ENCODE measurements at places on chromosomes 2 and 18.

DNA sequence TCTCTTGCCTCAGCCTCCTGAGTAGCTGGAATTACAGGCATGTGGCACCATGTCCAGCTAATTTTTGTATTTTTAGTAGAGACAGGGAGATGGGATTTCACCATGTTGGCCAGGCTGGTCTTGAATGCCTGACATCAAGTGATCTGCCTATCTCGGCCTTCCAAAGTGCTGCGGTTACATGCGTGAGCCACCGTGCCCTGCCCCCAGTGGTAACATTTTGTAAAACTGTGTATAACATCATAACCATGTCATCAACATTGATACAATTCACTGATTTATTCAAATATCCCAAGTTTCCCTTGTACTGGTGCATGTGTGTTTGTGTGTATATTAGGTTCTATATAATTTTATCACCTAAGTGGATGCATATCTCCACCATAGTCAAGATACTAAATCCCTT lies 70.0 kb downstream of the PDCL3 start:
- DNase-seq: no peak

DNA sequence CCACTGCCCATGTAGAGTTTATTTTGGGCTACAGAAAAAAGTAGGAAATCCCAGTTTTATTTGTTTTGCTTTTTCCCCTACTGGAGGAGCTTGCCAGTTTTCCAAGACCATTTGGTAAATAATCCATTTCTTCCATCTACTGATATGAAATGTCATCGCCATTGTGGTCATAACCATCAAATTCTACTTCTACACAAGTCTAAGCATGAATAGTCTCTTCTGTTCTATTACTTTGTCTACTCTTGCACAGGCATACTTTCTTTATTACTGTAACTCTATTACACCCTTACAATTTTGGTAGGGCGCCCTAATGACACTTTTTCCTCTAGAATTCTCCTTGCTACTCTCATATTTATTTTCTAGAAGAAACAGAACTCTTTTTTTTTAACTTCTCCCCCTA lies 120.7 kb downstream of the ATAD2B start:
- DNase-seq: no peak

DNA sequence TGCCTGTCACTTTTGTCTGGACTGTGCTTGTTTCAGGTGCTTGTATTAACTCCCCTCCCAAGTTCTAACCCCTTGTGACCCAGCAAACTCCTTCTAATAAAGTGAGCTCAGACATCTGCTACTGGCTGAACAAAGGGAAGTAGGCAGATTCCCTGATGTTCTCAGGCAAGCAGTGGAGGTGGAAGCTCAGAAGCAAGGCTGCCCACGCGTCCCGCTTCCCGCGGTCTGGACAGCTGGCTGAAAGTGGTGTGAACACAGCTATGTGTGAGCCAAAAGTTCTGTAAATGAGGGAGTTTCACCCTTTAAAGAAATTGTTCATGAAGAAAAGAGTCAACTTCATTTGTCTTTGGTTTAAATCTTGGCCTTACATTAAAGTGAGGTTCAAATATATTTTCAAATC lies 40.0 kb downstream of the NAPG start:
- no peak for DNase-seq

- no peak for DNase-seq
These were observed 295.7 kb downstream of the XIRP2 start for GRCh38 chr2:167183931-167184330.

GRCh38 chr2:112474844-112475486 lies 7.0 kb upstream of the TTL start:
- no peak for DNase-seq

DNA sequence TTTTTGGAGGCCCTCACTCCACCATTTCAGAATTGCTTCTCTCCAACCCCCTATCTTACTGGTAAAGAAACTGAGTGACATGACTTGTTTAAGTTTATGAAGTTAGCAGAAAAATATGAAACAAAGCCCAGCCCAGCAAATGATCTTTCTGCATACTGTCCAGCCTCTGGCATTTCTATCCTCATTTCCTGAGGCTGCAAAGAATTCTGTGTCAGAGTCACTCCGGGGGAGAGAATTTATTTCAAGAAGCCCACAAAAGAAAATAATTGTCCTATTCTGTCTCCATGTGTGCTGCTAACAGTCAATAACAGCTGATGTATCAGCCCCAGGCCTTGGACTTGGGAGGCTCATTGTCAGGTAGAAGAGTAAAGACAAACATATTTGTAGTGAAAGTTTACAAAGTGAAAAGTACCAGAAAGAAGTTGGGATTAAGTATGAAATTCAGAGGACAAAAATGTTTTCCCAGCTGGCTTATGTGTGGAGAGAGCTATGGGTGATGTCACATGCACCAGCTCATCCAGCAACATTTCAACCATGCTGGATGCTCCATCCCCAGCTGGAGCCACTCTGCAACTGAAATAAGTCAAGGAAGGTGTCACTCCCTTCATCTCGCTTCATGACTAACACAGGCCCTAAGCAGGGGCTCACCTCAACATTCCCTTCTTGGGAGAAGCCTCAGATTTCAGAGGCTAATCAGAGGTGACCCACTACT lies 42.3 kb downstream of the TRABD2A start:
- no peak for DNase-seq

GRCh38 chr2:188970211-188970610 lies 4.0 kb upstream of the COL3A1 start:
- no peak for DNase-seq

DNA sequence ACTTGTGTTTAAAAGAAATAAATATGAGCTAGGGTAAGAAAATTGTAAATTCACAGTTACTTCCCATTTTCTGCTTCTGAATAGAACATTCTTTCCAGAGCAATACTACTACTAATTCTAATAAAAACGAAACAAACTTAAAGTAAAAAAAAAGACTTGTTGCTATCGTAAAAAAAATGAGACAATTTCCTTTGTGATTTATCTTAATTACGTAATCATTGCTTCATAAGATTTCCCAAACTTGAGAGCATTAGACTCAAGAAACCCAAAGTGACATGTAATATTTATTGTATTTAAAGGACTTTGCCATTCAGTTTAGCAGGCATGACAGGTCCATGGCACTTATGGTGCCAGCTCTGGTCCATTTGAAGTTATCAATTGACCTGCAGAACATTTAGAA lies 153.8 kb downstream of the AQP4 start:
- DNase-seq: no peak

DNA sequence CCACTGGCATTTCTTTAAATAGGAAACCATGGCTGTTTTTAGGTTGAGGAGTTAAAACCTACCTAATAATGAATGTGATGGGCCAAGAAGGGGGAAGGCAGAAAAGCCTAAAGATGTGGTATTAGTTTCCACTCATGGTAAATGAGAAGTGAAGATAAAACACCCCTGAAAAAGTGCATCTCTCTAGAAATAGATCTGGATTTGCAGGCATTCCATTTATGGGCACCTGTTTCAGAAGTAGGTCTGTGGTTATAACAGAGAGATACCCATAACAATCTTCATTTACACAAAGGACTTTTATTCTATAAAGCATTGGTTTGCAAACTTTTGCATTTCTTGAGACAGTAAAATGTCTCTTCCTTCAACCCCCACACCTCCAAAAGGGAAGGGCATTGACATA lies 62.1 kb downstream of the PRKCE start:
- DNase-seq: no peak

GRCh38 chr2:100921685-100922161 lies 80.4 kb upstream of the RPL31 start:
- DNase-seq: no peak

- no peak for DNase-seq
These were observed 114.5 kb downstream of the ZNF236 start for GRCh38 chr18:76936877-76937276.

DNA sequence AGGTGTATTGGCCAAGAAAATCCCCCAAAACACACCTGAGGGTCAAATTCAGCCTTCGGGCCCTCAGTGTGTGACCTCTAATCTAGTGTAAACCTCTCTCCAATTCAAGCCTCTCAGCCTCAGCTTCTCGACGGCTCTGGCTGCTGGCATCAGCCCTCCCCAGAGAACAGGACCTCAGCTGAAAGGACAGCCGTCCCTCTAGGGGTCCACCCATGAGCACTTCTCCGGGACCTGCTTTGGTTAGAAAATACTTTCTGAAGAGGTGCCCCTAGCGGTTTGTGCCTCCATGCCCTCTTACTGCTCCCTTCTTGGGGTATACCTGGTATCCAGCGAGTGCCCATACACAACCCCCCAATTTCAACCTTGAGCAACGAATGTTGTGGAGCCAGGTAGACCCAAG lies 48.8 kb downstream of the INHBB start:
- no peak for DNase-seq

DNA sequence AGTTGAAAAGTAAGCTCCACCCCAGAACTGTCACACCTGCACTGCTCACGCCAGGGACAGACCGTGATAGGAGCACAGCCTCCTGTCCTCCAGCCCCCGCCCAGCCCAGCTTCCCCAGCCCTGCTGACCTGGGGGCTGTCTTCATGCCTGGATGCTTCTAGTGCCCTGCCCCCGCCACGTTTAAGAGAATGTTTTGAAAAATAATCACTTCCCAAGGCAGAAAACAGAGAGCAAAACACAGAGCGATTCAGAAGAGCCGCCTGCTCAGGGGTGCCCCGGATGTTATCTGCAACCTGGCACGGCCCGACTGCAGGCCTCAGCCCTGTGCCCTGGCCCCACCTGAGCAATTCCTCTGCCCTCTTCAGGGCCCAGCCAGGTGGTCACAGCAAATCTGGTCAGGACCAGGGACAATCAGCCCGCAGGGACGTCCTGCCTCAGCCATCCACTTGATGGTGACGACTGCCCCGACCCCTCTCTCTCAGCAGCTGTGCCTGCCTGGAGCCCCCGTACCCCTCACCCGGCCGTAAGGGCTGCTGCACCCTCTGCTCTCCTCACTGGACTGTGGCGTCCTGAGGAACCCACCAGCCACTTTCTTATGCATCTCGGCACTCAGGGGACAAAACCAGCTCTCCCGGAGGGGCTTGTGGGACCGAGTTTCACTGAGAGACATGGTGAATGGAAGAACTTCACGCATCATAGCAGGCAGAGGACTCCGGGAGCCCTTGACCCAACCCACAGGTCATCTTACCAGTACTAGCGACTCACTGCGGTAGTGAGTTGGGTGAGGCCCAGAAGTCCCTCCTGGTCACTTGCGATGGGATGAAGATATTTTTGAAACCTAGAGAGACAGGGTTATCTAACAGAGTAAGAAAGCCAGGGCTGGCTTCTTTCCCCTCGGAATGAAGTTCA lies 30.2 kb downstream of the ADI1 start:
- DNase-seq: peak; percentile 31

DNA sequence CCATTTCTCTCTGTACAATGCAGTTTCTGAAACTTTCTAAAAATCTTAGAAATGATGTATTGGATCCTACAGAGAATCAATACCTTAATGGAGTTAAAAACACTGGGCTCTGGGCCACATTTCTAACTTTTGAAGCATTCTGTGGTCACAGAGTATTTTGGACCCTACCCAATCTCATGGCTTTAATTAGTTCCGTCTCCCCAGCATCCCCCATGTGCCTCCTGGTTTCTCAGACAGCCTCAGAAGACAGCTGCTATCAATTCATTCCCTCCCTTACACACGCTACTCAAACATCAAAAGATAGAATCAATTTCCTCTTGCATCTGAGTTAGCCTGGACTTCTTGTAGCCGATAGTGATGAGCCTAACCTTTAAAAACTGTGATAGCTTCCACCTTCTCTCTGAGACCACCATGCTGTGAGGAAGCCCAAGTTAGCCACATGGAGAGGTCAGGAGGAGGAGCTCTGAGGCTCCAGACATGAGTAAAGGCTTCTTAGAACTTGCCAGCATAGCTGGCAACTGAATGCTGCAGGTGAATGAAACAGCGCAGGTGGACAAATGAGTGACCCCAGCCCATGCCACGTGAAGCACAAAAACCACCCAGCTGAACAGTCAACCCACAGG lies 10.4 kb downstream of the ADCY3 start:
- no peak for DNase-seq

Measured in NCI-H187 treated with DMSO at 0.1 percent for 48 hours (cell line).